ENCODE measurements at places on chromosomes 11 and 22.
A peak's percentile ranks its signal among the peaks of the same experiment; 100 is the strongest.

GRCh38 chr11:30585125-30585891 lies 845 bp downstream of the MPPED2 start:
- DNase-seq: no peak

DNA sequence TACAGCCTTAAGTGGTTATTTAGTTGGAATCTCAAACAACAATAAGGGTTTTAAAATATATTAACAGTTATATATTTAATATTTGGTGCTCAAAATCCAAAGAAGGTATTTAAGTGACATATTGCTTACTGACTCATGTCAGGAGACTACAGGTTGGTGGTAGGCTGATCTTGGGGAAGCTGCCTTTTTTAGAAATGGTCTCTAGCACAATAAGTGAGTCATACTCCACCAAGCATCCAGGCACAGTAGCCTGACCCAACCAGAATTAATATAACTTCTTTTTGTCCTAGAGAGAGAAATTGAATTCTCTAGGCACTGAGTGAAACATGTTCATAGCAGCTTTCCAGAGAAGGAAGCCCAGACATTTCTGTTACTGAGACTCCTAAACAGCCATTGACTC lies 868.5 kb upstream of the TENM4 start:
- DNase-seq: no peak

DNA sequence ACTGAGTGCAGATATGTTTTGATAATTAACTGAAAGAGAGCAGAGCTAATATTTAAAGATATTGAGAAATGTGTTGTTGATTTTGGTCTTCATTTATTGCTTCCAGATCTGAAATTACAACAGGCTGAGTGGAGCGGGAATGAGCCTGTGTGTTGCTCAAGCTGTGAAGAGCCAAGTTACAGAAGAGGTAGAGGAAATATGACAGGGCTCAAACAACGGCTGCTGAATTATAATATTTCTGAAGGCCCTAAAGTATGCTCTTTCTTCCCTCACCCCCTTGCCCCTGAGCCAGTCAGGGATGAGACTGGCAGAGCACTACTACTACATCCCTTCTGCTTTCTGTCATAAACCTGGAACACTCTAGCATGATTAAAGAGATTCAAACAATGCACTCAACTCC lies 115.6 kb downstream of the FANCF start:
- DNase-seq: no peak

DNA sequence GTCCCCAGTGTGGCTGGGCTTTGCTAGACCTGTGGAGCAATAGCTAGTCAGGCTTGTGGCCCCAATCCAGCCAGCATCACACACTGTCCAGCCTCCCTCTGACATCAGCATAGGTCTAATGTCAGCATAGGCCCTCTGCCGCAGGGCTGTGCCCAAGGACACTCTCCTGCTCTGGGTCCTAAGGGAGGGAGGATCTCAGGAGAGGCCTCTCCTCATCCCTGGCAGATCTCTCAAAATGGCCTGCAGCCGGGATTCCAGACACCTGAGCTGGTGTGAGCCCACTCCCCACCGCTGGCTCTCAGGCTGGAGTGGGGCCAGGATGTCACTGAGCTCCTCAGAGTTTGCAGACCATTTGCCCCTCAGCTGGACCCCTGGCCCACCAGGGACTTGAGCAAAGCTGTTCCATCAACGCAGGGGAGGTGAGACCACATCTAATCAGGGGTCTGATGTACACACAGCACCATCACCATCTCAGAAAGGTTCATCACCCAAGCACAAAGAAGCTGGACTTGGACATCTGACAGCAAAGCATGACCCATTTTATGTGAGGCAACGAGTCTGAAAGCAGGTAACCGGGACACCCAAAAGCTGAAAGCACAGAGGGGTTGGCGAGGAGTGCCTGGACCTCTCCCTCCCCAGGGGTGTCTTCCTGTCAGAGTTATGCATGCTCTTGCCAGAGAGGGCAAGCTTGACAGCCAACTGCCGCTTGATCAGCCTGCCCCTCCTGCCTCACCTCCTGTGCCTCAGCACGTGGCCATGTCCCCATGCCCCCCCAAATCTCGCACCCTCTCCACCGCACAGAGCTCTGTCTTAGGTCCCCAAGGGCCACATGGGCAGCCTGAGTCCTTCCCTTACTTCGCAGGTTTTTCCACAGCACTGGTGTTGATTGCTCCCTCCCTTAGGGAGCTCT lies 69.7 kb upstream of the SEPTIN5 start:
- DNase-seq: no peak

DNA sequence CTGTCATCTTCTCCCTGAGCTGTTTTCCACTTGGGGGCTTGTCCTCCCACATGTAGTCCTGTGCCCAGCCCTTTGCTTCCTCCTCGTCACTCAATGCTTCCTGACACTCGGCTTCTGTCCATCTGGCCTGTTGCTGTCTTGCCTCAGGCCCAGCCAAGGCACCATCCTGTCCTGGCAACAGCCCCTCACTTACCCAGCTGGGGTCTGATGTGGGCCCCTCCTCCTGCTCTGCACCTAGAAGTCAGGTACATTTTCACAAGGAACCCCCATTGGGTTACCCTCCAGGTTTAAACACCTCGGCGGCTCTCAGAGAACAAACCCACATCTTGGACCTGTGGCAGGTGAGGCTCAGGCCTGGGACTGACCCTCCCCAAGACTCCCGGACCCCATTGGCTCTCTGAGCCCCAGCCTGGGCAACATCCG lies 784.8 kb downstream of the TBC1D22A start:
- DNase-seq: no peak

- DNase-seq: no peak
Observed at GRCh38 chr11:60928563-60929001, 4.3 kb downstream of the TMEM132A start.

GRCh38 chr11:64333556-64333955 lies 6.4 kb upstream of the CCDC88B start:
- DNase-seq: no peak

GRCh38 chr11:45751430-45751829 lies 53.5 kb upstream of the SLC35C1 start:
- no peak for DNase-seq

- no peak for DNase-seq
Observed at GRCh38 chr11:95883381-95883780, 40.5 kb downstream of the MTMR2 start.

DNA sequence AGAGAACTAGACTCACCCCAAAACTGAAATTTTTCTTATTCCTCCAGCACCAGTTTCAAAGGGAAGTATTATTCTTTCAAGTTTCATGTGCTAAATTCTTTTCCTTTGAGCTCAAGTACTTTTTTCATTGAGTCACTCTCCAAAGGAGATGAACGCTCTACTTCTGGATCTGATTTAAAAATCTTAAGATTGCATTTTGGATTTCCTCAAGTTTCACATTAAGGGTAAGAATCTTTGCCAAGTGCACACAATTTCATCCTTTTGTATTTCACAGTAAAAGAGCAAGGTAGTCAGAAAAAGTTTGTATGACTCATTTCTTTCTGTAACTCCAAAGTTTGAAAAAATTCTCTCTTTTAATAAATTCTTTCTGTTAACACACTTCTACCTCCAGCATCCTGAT lies 435.5 kb downstream of the RAB38 start:
- no peak for DNase-seq

GRCh38 chr22:37214731-37215030 lies 2.4 kb upstream of the SSTR3 start:
- no peak for DNase-seq

DNA sequence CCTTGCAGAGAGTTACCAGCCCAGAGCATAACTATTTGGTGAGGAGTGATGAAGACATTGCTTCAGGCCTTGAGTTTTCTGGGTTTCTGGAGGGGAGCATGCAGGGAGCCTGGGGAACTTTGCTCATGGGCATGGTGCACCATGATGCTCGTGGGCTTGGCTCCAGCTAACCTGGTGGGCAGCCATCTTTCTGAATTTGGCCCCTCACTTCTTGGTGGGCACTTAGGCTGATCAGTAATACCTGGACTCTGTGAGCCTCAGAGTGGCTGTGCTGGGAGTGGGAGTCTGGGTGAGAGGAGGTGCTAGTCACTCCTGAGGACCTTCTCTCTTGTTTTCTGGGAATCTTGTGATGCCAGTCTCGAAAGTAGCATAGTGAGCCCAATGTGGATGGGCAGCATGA lies 30.6 kb downstream of the AMPD3 start:
- no peak for DNase-seq

DNA sequence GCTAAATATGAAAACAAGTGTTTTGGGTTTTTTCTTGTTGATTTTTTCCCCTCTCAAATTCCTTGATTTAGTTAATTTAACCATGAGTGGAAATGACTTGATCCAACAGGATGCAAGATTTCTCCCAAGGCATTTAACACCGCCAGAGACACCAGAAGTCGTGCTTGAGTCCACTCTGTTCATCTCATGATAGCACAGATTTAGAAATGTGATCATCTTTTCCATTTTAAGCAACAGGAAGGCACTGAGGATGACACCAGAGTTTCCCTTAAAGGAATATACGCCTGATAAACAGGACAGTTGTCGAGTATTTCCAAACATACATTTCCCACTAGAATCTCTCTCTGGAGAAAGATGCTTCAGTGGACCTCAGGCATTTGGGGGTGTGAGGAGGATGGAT lies 318.7 kb downstream of the CADM1 start:
- no peak for DNase-seq

DNA sequence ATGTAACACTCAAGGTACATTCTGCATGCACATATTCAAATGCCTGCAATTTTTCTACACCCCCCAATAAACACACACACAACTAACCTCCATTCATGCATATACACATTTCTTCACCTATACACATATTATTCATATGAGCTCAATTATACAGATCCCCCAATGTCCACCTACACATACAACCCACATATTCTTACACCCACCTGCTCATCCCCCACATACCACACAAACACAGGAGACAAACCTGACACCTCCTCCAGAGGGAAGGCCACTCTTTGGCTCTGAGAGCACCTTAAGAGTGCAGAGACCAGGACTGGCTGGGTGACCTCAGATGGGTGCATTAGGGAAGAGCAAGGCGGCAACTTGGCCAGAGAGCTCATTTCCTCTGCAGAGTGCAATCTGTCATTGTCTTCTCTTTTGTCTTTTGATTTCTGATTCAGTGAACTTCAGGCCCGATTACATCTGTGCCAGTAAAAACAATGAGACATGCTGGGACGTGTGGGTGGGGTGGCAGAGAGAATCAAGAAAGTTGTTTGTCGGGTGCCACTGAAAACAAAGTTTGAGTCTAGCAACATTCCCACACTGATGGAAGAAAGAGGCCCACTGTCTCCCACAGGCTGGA lies 208.4 kb downstream of the NXPE2 start:
- no peak for DNase-seq

- no peak for DNase-seq
Observed at GRCh38 chr11:35115688-35116030, 23.3 kb upstream of the CD44 start.

- DNase-seq: peak; percentile 91
Observed at GRCh38 chr11:62753736-62754603, at the start of gene ZBTB3. ZBTB3 (minus strand) TSS chr11:62754160; CDS start chr11:62753664, 496 bp downstream.

DNA sequence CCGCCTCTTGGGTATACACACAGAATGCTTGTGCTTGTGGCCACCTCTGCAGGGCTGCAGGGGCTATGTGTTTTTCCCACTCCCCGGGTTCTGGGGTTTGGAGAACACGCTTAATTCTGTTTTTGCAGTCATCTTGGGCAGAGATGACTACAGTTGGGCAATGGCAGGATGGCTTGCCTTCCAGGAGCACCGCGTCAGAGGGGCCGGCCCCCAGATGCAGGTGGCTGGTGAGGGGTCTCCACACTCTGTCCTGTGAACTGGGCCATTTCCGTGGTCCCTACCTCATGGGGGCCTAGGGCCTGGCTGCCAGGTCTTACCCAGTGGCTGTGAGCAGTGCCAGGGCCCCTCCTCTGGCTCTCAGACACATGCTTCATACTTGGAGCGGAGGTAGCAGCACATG lies 68.3 kb downstream of the CTTN start:
- no peak for DNase-seq

GRCh38 chr11:27427183-27427980 lies 45.2 kb downstream of the LGR4 start:
- DNase-seq: no peak

DNA sequence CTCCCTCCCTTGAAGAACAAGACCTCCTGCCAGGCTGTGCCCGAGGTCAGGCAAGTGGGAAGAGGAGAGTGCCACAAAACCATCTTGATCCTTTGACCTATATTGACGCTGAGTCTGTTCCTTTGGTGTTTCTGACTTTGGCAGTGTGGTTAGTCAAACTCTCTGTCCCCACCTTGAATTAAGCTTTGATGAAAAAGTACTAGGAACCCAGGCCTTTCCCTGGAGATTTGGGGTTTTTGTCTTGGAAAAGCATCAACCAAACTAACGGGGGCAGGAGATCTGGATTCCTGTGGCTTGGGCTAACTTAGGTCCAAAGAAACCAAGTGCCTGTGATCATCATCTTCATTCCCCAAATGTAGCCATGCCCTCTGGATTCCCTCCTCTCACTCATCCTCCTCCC lies 40.4 kb downstream of the ARFGAP2 start:
- no peak for DNase-seq

DNA sequence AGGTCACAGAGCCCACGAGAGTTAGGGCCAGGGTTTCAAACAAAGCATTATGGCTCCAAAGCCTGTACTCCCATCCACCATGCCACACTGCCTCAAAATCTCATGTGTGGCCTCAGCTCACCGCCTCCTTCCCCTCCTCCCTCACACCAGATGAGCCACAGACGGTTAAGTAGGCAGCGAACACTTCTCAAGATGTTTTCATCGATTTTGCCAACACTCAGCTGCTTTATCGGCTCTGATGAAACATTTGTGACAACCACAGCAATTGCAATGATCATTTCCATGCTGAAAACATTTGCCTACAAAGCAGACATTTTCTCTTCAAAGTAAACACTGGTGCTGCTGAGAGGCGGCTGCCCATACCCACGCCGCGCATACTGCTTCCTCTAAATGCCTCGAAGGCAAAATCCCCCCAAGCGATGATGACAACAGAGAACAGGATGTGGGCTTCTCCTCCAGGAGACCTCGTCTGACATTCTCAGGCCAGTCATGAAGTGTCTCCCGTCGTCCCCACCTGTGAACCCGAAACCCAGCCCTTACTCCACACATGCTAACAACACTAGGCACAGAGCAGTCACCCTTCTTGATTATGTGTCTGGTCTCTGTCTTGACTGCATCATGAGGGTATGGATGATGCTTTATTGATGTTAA lies 599.2 kb downstream of the SOX6 start:
- no peak for DNase-seq

- DNase-seq: no peak
Observed at GRCh38 chr22:47633111-47633510, 870.7 kb downstream of the TBC1D22A start.

DNA sequence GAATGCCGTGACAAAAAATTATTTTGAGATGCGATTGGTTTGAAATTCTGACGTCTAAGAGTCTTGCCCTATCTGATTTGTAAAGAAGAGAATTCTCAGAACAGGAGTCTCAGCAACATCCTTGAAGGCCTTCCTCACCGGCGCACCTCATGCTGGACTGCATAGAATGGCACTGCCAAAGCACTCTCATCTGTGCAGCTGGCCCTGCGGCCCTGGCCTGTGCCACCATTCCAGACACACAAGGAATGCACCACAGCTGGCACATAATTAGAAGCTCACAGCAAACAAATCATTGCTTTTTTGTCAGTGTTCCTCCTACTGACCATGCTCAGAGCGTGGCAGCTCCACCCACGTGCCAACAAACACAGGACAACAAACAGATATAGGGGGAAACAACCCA lies 166.0 kb downstream of the KIRREL3 start:
- no peak for DNase-seq

All from stimulated activated CD8-positive, alpha-beta memory T cell treated with anti-CD3 and anti-CD28 coated beads, Interleukin-2, amount 100 ng/mL, for 1 hour (primary cell).